ENCODE measurements at places on chromosomes 5 and 9. TPM values are rescaled to one million over a fixed set of nuclear protein-coding genes. Genes with fewer than 3 reads are reported as not detected.

The ABLIM3 gene
- 22.8 TPM for total RNA-seq

The PCDHB4 gene
- under 0.01 TPM for total RNA-seq

The MPDZ gene
- total RNA-seq: 86.0 TPM

The DTWD2 gene
- 5.0 TPM for total RNA-seq

The GFPT2 gene
- total RNA-seq: 47.6 TPM

The GNPDA1 gene
- 43.7 TPM for total RNA-seq

The MARCOL gene
- not detected for total RNA-seq

The FAM114A2 gene
- total RNA-seq: 39.5 TPM

The AMBP gene
- not detected for total RNA-seq

The MCC gene
- 63.3 TPM for total RNA-seq

The DMRT3 gene
- not detected for total RNA-seq

The HTR1A gene
- not detected for total RNA-seq

The RRAGA gene
- 103 TPM for total RNA-seq

The LHX3 gene
- not detected for total RNA-seq
